ENCODE measurements at places on chromosomes 1 and 21. TPM values are rescaled to one million over a fixed set of nuclear protein-coding genes. Genes with fewer than 3 reads are reported as not detected.

S100A7A gene
- not detected for total RNA-seq

ATP1A4 gene
- not detected for total RNA-seq

CD101 gene
- not detected for total RNA-seq

CYP4A11 gene
- total RNA-seq = not detected

CD5L gene
- not detected for total RNA-seq

TP73 gene
- total RNA-seq = 4.7 TPM

PROX1 gene
- 0.13 TPM for total RNA-seq

HTR1D gene
- 3.5 TPM for total RNA-seq

KRTAP12-2 gene
- total RNA-seq = not detected

TMPRSS3 gene
- not detected for total RNA-seq

PSMG1 gene
- 70.0 TPM for total RNA-seq

STIL gene
- total RNA-seq = 31.6 TPM

RNU11 gene
- not detected for total RNA-seq

TIE1 gene
- total RNA-seq = 0.28 TPM

ANKRD65 gene
- total RNA-seq = 1.9 TPM

INSRR gene
- not detected for total RNA-seq

S100A3 gene
- total RNA-seq = 12.0 TPM

KDF1 gene
- 3.2 TPM for total RNA-seq

TMEM240 gene
- total RNA-seq = 4.1 TPM

LBR gene
- total RNA-seq = 58.2 TPM

S100A1 gene
- 2.9 TPM for total RNA-seq

ASCL5 gene
- not detected for total RNA-seq

NCDN gene
- 64.1 TPM for total RNA-seq

COL8A2 gene
- 1.2 TPM for total RNA-seq

AXDND1 gene
- 0.31 TPM for total RNA-seq

ETV3 gene
- total RNA-seq = 22.2 TPM

KCNE2 gene
- not detected for total RNA-seq

ADORA3 gene
- total RNA-seq = not detected

CELA3B gene
- 3.4 TPM for total RNA-seq

PPM1J gene
- 0.51 TPM for total RNA-seq

FAM20B gene
- total RNA-seq = 49.9 TPM

CFHR1 gene
- 0.23 TPM for total RNA-seq

GPR25 gene
- total RNA-seq = not detected

PLPPR4 gene
- total RNA-seq = not detected

RSPO1 gene
- 0.18 TPM for total RNA-seq

KIF14 gene
- 17.8 TPM for total RNA-seq

IVL gene
- total RNA-seq = not detected

OR2L2 gene
- not detected for total RNA-seq

NR5A2 gene
- 4.3 TPM for total RNA-seq

CAP1 gene
- 463 TPM for total RNA-seq

CASQ2 gene
- total RNA-seq = not detected

FAM72D gene
- 12.8 TPM for total RNA-seq

CNKSR1 gene
- total RNA-seq = 13.7 TPM

LIX1L gene
- 23.3 TPM for total RNA-seq

MSTO1 gene
- total RNA-seq = 60.9 TPM

HES2 gene
- 11.1 TPM for total RNA-seq

KRTAP13-2 gene
- not detected for total RNA-seq

SPATA21 gene
- total RNA-seq = not detected
